ENCODE measurements at places on chromosomes 12 and 14.
A peak's percentile ranks its signal among the peaks of the same experiment; 100 is the strongest.

GRCh38 chr12:58268069-58268468 lies 326.7 kb downstream of the ATP23 start:
- no peak for DNase-seq

- no peak for DNase-seq
Measured at GRCh38 chr12:131420867-131421447, 289.9 kb upstream of the SFSWAP start.

GRCh38 chr14:20302042-20302755 lies 3.6 kb downstream of the TTC5 start:
- peak; percentile 18 for DNase-seq

GRCh38 chr14:33661101-33661500 lies 289.8 kb downstream of the EGLN3 start:
- DNase-seq = no peak

DNA sequence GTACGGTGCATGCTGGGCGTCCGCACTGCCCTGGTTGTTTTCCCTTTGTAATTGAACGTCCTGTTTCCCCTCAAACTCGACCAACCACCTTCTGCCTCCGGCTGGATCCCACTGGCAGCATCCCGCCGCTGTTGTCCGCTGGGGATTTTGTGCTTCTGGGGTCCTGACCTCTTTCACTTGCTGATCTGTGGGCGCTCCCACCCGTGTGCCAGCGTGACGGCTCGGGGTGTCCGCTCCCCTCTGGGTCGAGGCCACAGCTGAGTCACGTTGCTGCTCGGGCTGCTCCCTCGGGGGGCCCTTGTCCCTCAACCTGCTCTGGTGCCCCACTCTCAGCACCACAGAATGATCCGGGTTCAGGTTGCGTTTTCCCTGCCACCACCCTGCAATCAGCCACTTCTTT lies 8.0 kb downstream of the PGAM5 start:
- DNase-seq = no peak

DNA sequence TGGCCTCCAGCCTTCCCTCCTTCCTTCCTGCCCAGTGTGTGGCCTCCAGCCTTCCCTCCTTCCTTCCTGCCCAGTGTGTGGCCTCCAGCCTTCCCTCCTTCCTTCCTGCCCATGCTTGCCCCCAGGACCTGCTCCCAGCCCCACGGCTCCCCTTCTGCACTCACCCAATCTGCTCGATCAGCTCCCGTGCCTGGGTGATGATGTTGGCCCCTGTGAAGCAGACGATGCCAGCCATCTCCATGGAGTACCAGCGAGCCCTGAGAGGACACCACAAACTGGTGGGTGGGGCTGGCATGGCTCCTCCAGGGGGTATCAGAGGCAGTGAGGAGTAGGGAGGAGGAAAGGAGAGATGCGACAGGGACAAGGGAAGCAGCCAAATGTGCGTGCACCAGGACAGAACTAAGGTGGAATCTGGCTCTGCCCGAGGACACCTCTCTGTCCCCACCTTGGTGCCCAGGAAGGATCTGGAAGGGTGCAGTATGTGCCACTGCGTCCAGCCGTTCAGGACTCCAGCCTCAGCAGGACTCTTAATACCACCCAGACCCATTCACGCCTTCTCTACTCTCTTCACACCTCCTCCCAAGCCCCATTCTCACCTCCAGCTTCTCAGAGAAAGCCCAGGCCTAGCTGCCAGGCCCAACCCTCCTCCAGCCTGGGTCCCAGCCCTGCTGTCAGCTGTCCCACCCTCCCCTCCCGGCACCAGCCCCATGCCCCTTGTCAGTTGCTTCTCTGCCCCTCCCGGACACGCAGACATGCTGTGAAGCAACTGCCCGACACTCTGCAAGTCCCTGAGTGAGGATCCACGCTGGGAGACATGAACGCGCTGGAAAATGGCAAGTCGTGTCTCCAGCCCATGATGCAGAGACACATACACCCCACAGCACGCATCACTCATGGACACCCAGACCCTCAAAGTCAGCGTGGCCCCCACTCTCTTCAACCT lies 22.7 kb downstream of the POLE start:
- DNase-seq = no peak

DNA sequence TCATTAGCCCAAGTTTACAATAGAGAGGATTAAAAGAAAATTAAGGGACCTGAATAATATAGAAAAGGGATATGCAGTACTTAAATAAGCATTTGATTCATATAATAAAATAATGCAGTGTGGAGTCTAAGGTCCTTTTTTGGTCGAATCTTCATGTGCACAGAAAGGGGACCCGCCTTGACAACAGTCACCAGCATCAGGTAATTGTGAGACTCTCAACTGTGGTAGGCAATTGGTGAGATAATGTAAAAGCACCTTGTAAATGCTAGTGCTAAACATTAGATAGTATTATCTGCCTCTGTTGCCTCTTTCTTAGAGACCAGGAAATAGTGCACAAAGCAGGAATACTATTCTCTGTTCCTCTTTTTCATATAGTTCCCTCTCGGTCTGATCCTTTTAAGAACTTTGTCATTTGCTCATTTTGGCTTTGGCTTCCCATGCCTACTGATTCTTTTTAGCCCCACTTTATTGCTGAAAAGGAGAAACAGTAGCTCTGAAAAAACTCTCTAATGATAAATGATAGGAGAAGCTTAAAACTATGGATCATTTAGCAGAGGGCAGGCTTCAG lies 17.5 kb downstream of the CHPT1 start:
- DNase-seq = no peak

GRCh38 chr14:59371771-59372170 lies 93.4 kb downstream of the GPR135 start:
- no peak for DNase-seq

GRCh38 chr12:27309293-27309994 lies 23.2 kb upstream of the BMAL2 start:
- no peak for DNase-seq

- no peak for DNase-seq
Measured at GRCh38 chr14:21048638-21049037, 6.5 kb downstream of the RNASE7 start.

- DNase-seq = no peak
Measured at GRCh38 chr12:3216726-3217682, 139.8 kb downstream of the TSPAN9 start.

- DNase-seq = no peak
Measured at GRCh38 chr12:88307961-88308360, 165.9 kb downstream of the TMTC3 start.

- DNase-seq = no peak
Measured at GRCh38 chr14:82536566-82536965, 1002.9 kb upstream of the SEL1L start.

GRCh38 chr12:102406033-102406584 lies 74.3 kb downstream of the IGF1 start:
- DNase-seq = no peak

GRCh38 chr12:112543751-112544150 lies 125.0 kb downstream of the PTPN11 start:
- no peak for DNase-seq

DNA sequence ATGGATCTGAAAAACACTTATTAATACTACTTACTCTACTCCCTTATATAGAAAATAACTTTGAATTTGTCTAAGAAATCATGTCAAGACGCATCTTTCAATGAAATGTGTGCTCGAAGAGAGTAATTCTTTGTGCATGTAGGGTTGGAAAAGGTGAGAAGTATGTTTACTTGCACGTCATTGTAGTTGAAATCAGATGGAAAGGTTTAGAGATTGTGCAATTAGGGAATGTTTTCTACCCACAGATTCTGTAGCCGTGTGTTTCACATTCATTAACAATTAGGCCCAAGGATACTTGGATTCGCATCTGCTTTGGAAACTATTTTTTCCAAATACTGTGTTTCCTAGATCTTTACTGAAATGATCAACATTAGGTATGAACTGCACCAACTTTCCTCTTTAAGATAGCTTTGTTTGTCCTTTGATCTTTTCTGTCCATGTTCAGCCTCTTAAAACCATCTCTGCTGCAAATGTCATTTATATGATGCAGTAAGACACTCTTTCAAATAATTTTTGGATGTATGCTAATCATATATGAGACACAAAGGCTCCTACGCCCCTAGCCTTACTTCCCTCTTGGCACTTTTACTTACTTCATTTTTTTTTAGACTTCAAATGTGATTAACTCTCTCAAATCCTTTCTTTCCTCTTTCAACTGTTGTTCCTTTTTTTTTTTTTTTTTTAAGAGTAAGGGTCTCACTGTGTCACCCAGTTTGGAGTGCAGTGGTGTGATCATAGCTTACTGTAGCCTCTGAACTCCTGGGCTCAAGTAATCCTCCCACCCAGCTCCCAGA lies 58.0 kb upstream of the PSMA6 start:
- no peak for DNase-seq

GRCh38 chr14:93723001-93723400 lies 65.3 kb downstream of the PRIMA1 start:
- no peak for DNase-seq

DNA sequence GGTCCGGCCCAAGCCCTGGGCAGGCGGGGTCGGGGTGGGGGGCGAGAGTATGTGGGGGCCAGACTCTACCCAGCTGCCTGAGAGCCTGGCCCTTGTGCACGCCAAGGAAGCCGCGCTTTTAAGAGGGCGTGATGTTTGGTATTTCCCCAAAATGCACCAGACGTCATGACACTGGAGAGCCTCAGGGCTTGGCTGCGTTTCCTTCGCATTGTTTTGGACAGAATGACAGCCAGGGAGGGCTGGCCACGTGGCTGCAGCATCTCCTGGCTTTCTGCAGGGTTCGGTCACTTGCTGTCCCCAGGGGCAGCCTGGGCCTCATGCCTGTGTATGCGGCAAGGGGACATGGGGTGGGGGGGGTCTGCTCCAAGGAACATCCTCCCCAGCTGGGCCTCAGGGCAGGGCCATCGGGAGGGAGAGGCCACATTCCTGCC lies 16.1 kb upstream of the NUDT14 start:
- DNase-seq = no peak

GRCh38 chr12:16002880-16003279 lies 91.7 kb downstream of the DERA start:
- DNase-seq = no peak

GRCh38 chr12:74646831-74647230 lies 109.2 kb downstream of the ATXN7L3B start:
- no peak for DNase-seq

GRCh38 chr12:71601546-71601945 lies 62.1 kb downstream of the ZFC3H1 start:
- no peak for DNase-seq

DNA sequence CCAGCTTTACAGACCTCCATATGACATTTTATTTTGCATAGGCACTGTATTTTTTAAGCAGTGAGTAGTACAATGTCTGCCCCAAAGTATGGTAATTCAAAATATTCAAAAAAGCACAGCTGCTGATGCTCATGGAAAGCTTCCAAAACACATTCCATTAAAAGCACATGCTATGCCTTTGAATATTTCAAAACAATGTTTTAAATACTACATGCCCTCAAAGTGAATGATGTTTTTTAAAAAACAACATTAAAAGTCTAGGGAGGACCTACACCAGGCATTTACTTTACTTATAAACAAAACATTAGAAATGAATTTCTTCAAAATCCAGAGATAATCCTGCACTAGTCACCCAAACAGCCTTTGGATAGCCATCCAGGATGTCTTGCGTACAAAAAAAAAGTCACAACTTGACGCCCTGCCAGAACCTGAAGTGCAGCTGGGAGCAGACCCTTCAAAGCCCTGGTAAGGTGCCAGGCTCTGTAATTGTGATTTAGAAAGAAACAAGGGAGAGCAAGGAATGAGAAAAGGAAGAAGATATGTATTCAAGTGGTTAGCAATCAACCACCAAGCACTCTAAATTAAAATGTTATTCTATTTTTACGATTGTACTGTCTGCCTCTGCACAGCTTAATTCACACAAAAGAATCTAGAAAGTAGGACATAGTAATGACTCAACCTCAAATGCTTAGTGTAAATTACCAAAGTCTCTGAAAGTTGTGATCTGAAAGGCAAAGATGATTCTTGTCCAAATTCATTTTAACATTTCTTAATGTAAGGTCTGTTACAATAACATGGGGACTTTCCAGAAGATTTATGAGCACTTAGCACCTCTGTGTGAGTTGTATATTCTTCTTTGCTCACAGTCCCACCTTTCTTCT lies 31.9 kb downstream of the CEP83 start:
- no peak for DNase-seq

DNA sequence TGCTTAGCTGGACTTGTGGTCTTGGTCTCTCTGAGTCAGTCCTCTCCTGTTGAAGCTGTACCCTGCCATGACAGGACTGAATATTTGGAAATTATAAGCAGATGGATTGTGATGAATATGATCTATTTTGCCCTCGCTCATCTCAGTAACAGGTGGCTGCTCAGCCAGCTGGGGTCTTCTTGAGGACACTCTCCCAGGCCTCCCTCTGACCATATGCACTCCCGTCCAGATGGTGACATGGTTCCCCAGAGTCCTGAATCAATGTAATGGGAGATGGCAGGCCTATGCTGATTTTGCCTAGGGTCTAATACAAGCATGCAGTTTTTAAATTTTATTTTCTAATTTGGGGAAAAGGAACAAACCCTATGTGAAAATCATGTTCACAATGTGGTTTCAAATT lies 63.1 kb upstream of the TRHDE start:
- DNase-seq = no peak

DNA sequence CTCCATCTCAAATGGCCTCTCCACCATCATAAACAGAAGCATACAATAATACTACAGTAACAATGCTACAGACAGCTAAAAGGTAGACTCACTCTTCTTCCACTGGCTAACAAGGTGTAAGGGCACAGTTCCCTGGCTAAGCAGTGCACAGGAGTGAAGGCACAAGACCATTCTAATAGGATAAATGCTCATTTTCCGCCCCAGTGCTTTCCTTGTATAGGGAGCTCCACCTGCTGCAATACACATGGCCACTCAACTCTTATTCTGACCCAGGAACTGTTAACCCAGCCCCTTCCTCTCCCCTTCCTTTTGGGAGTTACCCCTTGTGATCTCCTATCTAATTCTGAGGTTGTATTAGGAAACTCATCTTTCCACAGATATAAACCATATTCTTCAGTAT lies 124.6 kb downstream of the KCNK10 start:
- DNase-seq = no peak

- no peak for DNase-seq
Measured at GRCh38 chr12:111893287-111893686, 51.3 kb downstream of the MAPKAPK5 start.

- DNase-seq = no peak
Measured at GRCh38 chr12:48121522-48121921, 2.4 kb downstream of the PFKM start.

Data from T-helper 2 cell (primary cell).